ENCODE measurements at places on chromosomes 7 and 10. TPM values are rescaled to one million over a fixed set of nuclear protein-coding genes. Genes with fewer than 3 reads are reported as not detected.

GRCh38 chr7:140333223-140333622 lies 65.1 kb downstream of the SLC37A3 start:
- no peak overlapping the region for H3K4me3 ChIP-seq
- H3K36me3 ChIP-seq: peaks cover 20% of the 10 kb centered on the region
- no peaks in the 10 kb centered on the region for H3K27me3 ChIP-seq
- H3K27ac ChIP-seq: no peak overlapping the region
- no peaks in the 10 kb centered on the region for H3K4me1 ChIP-seq

DNA sequence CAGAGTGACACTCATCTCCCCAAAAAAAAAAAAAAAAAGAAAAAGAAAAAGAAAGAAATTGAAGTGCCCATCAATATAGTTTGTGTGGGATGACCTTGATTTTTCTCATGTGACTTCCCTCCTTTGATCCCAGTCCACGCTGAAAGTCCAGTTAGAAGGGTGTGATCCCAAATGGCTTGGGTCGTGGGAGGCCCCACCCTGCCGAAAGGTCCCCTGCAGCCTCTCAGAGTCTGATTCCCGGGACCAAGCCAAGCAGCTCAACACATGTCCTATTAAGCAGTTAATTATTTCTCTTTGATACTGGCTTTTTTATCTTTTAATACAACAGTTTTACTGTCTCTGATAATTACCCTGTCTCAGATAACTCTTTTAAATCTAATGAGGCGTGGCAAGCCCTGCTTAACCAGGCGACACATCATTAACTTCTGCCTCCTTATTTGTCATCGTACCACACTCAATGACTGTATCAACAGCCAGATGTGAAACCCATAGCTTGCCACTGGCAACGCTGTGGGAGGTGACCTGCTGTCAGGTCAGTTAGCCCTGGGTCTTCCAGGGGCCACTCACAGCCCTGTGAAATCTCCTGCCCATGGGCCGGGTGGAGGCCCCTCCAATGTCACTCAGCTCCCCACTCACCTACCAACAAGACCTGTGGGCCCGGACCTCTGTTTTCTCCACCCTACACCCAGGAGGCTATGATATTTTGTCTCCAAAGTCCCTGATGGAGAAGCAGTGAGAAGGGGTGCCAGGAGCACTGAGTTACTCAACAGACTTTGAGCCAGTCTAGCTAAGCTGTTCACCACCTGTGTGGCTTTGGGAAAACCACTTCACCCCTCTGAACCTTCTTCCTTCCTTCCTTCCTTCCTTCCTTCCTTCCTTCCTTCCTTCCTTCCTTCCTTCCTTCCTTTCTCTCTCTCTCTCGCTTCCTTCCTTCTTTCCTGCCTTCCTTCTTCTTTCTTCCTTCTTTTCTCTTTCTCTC lies 110.0 kb upstream of the SFMBT2 start:
- H3K27me3 ChIP-seq: no peaks in the 10 kb centered on the region
- no peaks in the 10 kb centered on the region for H3K4me1 ChIP-seq
- no peak for DNase-seq
- no peak overlapping the region for H3K27ac ChIP-seq
- H3K36me3 ChIP-seq: no peaks in the 10 kb centered on the region
- H3K4me3 ChIP-seq: no peak overlapping the region

DNA sequence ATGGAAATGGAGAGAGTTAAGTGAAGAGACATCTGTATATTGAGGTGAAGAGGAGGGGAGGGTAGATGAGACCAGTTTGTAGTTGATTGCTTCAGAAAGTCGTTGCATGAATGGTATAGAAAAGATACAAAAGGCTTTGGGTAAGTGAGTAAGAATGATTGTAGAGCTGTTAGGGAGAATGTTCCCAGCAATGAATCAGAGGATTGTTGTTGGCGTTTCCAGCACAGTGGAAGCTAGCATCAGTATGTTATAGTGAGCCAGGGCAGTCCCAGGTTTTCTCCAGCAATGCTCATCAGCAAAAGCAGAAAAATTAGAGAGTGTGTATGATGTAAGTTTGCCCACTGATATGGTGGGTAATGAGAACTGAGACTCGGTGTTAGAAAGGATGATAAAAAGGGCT lies 15.4 kb upstream of the CDK6 start:
- no peak overlapping the region for H3K4me3 ChIP-seq
- H3K27ac ChIP-seq: no peak overlapping the region
- H3K27me3 ChIP-seq: no peaks in the 10 kb centered on the region
- no peaks in the 10 kb centered on the region for H3K4me1 ChIP-seq
- no peak for DNase-seq

DNA sequence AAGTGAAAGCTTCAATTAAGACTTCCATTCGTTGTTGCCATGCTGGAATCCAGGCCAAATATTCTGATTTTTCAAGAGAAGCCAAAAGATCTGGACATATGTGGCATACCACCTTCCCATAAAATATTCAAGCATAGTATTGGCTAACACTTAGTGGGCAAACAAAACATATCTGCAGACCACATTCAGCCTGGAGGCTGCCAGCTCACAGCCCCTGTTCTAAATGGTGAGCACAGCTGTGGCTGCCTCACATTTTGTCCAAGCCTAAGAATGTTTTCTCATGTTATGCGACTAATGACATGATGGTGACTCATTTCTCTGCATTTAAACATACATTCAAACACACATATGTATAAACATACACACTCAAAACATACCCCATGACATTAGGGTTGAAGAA lies 10.6 kb upstream of the CALU start:
- H3K36me3 ChIP-seq: no peaks in the 10 kb centered on the region
- H3K27me3 ChIP-seq: no peaks in the 10 kb centered on the region
- no peaks in the 10 kb centered on the region for H3K4me1 ChIP-seq
- no peak for DNase-seq

GRCh38 chr10:31920538-31920937 lies 8.1 kb downstream of the ARHGAP12 start:
- no peak overlapping the region for H3K27ac ChIP-seq
- H3K4me3 ChIP-seq: no peak overlapping the region
- H3K4me1 ChIP-seq: peaks cover 10% of the 10 kb centered on the region
- H3K27me3 ChIP-seq: no peaks in the 10 kb centered on the region
- DNase-seq: no peak

The CADPS2 gene
- total RNA-seq: not detected

Data from naive thymus-derived CD4-positive, alpha-beta T cell (primary cell).